NAMALWA (cell line): ENCODE measurements at places on chromosomes 6 and 20.

DNA sequence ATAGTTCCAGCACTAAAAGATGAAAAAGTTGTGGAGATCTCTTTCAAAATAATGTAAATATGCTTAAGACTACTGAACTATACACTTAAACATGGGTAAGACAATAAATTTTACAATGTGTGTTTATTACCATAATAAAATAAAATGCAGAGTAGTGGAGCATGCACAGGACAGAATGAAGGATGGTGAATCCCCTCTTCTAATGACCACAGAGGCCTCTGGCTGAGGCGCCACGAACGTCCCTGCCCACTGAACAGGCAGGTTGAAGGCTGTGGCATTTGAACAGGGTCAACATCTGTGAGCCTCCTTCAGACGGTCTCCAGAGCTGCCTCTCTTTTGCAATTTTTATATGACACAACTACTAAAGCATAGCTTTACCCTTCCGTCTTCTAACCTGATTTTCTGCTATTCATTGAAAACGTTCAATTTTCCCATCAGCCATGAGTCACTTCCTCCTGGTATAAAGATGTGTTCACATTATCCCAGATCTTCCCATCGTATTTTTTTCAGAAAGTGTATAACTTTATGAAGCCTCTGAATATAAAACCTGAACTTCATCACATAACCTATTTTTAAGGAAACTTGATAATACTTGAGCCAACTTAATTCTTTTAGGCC is 37.8 kb downstream of the ADGRF4 start:
- no peak for DNase-seq

DNA sequence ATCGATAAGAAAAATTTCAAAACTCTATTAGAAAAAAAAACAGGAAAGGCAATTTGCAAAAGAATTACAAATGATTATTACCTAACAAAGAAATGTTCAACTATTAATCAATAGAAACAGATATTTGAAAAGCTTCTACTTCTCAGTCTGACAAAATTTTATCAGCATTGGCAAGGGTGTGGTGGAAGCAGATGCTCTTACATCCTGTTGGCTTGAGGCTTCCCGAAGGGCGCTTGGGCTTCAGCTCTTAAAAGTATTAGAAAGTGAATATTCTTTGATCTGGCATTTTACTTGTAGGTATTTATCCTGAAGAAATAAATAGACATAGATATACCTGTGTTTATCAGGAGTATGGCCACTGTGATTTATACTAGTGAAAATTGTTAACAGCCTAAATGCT is 38.7 kb downstream of the SLC35D3 start:
- no peak for DNase-seq

DNA sequence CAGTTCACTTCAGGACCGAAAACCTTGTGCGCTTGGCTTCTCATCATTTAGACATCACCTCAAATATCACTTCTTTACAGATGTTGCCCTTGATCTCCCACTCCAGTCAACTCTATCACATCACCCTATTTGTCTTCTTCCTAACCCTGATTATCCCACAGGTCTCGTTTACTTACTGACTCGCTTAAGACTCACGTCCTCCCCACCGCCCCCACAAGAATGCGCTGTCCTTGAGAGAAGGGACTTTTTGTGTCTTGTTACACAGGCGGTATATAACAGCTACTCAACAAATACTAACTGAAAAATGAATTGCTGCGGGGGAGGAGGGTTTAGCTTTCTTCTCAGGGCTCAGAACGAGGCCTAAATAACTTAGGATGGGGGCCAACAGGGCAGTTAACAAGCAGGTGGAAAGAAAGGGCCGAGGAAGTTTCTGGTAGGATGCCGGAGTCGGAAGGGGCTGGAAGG is 527 bp downstream of the TOMM34 start:
- peak; percentile 68 for DNase-seq

DNA sequence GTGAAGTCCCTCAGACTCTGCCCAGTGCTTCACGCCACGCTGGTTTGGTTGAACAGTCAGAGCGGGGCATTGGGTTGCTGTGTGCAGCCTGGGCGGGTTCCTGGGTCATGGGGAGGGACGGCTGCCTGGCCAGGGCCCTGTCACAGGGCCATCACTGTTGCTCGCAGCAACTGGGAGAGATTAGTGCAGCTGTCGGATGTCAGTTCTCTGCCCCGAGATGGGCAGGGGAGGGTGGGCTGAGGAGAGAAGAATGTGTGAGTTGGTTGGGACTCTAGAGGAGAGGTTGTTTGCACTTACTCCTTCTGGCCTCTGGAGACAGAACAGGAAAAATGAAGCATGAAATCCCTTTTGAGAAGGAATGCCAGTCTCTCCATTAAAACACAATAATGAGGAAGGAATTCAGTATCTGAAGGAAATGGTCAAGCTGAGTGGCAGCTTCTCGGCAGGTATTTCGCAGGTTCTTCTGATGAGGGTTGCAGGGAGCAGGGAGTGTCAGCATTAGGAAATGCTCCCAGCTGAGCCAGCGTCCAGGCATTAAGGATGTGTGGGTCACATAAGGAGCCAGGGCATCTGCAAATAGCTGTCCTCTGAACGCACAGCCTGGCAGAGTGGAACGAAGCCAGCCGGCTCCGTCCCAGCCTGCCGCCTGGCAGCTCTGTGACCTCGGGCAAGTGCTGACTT is 95.9 kb downstream of the SSR1 start:
- no peak for DNase-seq

DNA sequence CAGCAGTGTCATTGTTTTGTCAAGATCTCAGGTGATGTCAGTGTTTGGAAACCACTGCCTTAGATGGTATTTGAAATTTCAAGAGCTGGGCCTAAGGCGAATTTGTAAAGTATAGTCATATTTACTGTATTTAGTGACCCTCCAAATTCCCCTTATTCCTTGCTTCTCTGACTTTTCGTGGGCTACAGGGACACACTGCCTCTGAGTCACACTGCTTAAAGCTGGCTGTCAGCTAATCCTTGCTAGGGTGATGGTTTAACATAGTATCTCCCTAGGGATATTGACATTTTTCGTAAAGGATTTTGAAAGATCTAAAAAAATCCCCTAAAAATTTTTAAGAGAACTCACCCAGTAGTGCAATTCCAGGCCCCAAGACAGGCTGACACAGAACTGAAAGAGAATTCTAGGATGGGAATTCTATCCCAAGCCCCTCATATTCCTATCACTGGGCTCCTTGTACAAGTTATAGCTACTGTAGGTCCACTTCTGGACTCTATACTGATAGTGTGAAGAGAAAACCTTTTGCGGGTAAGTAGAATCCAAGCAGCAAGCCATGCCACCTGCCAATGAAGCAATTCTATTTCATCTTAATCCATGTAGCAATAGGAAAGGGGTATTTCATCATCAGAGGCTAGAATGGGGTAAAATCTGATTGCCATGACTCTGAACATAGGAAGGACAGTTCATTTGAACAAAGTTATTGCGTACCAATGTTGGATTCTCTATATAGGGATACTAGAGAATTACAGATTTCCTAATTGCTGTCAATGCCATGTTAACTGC is 4.3 kb downstream of the BMP6 start:
- no peak for DNase-seq

DNA sequence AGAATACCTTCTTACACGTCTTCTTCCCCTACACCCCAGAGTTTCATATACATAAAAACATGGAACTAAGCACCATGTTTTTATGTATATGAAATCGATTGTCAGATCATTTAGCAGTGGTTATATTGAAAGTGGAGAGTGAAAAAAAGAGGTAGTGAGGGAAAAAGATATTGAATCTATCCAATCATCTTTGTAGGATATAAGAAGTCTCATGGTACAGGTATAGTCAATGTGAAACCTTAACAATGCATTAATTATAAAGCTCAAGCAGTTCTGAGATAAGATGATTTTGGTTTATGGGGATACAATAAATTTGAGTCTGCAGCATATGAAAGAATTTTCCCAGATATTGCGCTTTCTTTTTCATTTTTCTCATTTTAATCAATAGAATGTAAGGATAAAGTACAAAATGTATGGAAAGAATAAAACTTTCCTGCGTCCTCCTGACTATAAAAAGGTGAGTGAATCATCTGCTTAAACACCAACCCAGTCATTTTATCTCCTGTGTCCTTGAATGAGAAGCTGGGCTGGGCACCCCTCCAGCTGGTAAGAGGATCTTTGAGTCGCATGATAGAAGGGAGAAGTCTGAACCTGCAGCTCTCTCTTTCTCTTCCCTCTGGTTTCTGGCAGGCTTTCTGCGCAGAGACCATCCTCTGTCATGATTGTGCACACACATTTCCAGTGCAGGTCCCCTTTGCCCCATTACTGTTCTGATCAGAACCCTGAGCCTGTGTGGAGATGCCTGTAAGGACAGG is 28.1 kb upstream of the AKIRIN2 start:
- DNase-seq, result no peak
